ENCODE measurements at places on chromosomes 6 and 20. TPM values are rescaled to one million over a fixed set of nuclear protein-coding genes. Genes with fewer than 3 reads are reported as not detected.
A peak's percentile ranks its signal among the peaks of the same experiment; 100 is the strongest.

GRCh38 chr6:130009146-130009545 is 9.2 kb upstream of the L3MBTL3 start:
- no peak for DNase-seq

DNA sequence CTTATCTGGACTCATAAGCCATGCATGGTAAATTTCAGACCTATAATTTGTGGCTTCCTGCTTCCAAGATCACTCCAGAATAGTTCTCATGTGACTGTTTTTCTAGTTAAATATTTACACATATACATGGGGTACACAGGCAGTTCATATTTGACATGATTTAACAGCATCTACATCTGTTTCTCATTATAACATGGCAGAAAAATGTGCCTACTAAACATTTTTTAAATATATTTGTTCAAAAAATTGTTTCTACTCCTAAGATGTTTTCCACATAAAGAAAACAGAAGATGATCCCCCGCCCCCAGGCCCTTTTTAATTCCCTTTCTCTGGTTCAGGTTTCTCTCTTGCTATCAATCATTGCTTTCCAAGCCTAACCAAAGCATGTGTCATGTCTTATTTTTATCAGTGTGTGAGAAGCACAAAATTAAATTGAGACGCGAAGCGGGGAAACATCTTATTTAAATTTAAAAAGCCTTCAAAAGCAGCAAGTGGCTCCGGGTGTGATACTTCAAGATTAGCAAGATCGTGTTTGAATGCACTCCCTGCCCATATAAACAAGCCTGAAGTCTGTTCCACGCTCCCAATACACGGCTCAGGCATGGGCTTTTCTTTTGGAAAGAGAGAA is 37.3 kb downstream of the IPCEF1 start:
- no peak for DNase-seq

GRCh38 chr6:83824831-83825230 is 28.3 kb upstream of the RIPPLY2 start:
- DNase-seq, result no peak

- no peak for DNase-seq
These were observed 16.5 kb downstream of the IGF2R start for GRCh38 chr6:159985296-159985945.

- peak; percentile 96 for DNase-seq
These were observed 968 bp upstream of the ZMYND8 start for GRCh38 chr20:47357296-47358038.

Gene ACSS1
- 55.4 TPM for total RNA-seq

Gene VNN1
- 2.3 TPM for total RNA-seq

Measured in stomach (tissue), 19 donors.